HFF-Myc (cell line): ENCODE measurements at places on chromosomes 1 and 21.

DNA sequence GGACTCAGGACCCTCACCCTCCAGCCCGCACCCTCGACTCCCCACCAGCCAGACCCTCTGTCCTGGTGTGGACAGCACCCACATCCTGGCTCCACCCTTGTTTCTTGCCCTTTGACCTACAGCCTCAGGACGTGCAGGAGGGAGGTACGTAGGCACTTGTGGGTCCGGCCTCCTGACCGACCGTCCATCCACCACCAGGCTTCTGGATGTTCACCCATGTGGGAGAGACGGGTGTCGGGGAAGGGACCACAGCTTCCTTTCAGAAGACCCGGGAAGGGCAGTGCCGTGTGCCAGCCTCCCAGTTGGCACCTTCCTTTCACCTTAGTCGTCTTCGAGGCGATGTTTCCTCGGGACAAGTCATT is 61.4 kb downstream of the PRKCZ start:
- DNase-seq: no peak

DNA sequence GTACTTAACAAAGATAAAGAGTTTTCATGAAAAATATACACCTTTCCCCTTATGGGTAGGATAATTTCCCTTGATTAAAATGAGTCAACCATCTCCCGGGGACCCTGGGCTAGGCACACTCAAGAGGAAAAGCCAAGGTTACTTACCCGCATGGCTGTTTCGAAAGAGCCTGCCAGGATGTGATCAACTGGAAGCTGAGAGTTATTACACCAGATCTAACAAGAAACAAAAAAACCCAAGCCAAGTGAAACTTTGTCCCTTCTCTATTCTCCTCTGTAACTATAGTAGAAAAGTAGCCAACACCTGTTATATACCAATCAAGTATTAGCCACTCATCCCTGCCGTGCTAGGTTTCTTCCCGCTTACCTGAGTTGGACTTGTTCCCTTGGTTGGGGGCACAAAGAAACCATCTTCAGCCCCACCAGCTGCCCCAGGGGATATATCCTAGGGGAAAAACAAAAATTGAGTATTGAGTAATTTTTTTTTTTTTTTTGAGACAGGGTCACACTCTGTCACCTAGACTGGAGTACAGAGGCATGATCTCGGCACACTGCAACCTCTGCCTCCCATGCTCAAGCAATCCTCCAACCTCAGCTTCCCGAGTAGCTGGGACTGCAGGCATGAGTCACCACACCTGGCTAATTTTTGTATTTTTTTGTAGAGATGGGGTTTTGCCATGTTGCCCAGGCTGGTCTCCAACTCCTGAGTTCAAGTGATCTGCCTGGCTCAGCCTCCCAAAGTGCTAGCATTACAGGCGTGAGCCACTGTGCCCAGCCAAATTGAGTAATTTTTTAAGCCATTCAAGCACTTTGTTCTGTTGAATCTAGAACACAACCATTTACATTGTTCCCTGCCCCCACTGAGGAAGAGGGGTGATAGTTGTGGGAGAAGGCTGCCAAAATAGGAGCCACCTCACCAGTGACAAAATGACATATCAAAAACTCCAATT is 8.4 kb upstream of the PEX19 start:
- DNase-seq: no peak

GRCh38 chr1:99005537-99005942 is 879 bp upstream of the PLPPR5 start:
- no peak for DNase-seq

- DNase-seq: no peak
These were observed 95.7 kb downstream of the GLIS1 start for GRCh38 chr1:53643041-53643880.

- no peak for DNase-seq
These were observed 12.1 kb upstream of the SELENBP1 start for GRCh38 chr1:151384584-151384983.

DNA sequence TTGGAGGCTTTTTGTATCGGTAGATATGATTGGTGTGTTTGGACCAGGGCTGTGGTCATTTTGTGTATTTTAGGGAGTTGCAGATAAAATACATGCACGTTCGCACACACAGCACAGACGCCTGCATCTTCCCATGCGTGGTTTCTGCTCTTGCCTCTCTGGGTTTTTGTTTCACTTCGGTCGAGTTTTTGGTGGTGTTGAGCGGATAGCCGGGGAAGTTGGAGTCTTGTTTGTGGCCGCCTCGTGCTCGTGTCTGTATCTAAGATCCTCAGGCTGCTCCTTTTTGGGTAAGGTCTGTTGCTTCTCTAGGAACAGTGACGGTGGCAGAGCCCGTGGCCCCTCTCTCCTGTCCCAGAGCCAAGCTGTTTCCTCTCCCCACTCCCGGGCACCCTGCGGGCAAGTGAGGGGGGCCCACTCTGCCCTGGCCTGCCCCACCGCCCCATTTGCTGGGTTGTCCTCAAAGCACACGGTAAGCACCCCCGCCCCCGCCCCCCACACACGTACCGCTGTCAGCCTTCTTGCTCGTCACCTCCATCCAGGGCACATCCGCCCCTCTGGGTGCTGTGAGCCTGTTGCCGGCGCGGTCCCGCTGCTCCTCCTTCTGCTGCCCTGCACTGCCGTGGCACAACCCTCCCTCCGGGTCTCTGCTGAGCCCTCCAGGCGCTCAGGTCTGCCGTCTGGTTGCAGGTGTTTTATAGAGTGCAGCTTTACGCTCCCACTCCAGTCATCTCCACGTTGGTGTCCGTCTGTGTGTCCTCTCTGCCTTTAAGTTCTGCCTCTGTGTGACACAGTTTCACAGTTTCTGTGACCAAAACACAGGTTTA is 51.9 kb downstream of the AGPAT3 start:
- DNase-seq: no peak

DNA sequence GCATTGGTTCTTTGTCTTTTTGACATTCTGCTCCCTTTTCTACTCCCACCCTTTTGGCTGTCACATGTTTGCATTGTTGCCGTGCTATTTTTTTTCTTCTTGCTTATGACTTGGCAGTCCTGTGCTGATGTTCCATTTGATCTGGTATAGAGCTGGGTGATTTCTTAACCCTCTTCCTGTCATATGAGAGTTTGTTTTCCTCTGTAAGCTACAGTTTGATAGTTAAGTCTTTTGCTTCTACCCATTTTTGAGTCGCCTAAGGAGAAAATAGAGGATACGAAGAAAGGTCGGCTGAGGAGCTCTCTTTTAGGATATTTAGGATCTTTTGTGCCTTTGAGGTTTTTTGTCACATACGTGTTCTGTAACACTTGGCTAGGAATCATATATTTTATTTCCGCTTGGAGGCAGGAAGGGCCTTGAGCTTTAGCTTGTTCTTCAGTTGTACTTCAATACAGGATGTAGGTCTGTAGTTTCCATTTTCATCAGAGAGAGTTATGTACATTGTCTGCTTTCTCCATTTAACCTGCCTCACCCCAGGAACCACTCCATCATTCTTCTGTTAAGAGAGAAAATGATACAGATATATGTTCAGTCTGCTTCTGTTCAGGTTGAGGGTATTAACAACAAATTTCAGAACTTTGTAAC is 150.7 kb downstream of the BACH1 start:
- DNase-seq: no peak

DNA sequence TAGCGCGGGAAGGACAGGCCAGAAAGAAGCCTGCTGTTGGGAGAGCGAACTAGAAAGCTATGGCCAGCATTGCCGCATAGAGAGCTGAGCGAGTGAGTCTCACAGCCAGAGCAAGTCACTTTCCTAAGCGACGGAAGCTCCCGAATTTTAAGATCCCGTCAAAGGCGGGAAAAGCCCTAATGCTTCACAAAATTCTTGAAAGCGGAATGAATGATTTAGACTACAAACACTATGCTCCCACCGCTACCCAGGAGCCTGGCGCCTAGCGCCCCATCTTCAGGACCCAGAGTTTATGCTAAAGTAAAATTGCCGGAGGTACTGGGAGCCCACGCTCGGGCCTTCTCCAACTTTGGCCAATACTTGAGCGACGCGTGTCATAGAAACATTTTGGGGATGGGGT is 409.9 kb upstream of the ESRRG start:
- DNase-seq: no peak

- DNase-seq: no peak
These were observed 866.6 kb downstream of the USP25 start for GRCh38 chr21:16596369-16596768.

GRCh38 chr21:42844411-42845113 is 34.8 kb downstream of the WDR4 start:
- DNase-seq: no peak
